ENCODE measurements at places on chromosomes 6 and 20.

DNA sequence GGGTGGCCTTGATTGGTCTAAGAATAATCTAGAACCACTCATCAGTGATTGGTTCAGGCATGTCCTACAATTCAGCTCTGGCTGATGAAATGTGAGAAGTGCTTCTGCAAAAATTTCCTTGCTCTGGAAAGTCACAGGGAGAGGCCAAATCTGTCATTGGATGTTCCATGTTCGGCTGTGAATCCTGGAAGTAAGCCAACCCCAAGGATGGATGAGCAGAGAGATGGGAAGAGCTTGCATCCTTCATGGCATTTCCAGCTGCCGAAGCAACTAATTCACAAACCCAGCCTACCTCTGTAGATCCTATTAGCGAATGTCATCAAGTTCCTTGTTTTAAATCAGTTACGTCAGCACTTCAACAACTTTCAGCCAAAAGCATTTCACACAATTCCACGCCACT is 187.2 kb upstream of the SOX4 start:
- no peak for DNase-seq

- no peak for DNase-seq
These were observed 507.8 kb upstream of the CITED2 start for GRCh38 chr6:139882234-139882633.

DNA sequence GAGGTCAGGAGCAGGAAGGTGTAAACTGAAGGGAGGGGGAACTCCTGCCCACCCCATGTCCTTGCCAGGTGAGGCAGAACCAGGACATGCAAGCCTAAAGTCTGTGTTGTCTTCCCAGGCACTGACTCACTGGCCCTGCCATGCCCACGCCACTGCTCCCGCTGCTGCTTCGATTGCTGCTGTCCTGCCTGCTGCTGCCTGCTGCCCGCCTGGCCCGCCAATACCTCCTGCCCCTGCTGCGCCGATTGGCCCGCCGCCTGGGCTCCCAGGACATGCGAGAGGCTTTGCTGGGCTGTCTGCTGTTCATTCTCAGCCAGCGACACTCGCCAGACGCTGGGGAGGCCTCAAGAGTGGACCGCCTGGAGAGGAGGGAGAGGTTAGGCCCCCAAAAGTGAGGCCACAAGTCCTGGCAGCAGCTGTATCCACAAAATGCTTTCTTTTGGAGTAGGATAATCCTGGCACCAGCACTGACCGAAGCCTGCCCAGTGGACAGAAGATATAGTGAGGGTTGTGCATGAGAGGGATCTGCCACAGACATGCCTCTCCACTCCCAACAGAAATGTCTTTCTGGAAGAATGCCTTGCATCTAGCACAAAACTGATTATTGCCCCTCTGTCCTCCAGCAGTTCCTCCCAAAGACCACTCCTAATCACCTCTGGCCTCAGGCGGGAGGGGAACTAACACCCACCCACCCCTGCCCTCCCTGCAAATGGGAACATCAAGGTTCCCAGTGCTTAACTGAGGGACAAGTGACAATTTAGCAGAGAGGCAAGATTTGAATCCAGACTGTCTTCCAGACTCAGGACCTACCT is 812 bp downstream of the MYMX start:
- no peak for DNase-seq

DNA sequence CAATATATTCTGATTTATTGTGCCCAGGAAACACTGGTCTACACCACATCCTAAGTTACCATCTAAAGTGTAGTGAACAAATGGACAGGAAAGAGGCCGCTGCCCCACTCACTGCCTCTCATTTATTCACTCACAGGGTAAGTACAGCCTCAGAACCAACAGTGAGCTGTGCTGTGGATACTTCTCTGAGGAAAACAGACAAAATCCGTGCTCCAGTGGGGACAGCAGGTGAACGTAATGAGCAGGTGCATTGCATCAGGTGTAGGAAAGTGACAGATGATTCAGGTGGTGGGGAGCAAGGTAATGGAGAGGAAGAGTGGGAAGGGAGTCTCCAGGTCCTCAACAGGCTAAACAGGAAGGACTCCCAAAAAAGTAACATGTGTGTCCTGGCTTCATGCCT is 8.4 kb upstream of the ULBP2 start:
- no peak for DNase-seq

- no peak for DNase-seq
These were observed 11.2 kb downstream of the SLC22A2 start for GRCh38 chr6:160247457-160247883.

GRCh38 chr6:103011605-103012004 is 1618.1 kb downstream of the GRIK2 start:
- DNase-seq: no peak

GRCh38 chr6:68559716-68560115 is 75.4 kb upstream of the ADGRB3 start:
- no peak for DNase-seq

DNA sequence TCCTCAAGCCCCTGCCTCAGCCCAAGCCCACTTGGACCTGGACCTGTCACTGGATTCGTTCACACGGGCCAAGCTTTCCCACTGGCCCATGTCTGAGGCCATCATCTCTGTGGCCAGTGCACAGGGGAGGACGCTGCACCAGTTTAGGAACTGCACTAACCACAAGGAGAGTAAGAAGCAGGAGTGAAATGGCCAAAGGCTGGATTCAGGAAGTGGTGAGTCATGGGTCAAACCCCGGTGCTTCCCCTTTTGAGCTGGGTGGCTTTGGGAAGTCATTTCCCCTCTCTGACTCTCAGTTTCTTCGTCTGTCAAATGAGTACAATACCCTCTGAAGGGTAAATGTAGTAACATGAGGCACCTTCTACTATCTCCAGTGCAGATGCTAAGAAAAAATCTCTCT is 87.9 kb downstream of the CD40 start:
- peak; percentile 15 for DNase-seq

- no peak for DNase-seq
These were observed 46.4 kb upstream of the DDR1 start for GRCh38 chr6:30837870-30838269.

DNA sequence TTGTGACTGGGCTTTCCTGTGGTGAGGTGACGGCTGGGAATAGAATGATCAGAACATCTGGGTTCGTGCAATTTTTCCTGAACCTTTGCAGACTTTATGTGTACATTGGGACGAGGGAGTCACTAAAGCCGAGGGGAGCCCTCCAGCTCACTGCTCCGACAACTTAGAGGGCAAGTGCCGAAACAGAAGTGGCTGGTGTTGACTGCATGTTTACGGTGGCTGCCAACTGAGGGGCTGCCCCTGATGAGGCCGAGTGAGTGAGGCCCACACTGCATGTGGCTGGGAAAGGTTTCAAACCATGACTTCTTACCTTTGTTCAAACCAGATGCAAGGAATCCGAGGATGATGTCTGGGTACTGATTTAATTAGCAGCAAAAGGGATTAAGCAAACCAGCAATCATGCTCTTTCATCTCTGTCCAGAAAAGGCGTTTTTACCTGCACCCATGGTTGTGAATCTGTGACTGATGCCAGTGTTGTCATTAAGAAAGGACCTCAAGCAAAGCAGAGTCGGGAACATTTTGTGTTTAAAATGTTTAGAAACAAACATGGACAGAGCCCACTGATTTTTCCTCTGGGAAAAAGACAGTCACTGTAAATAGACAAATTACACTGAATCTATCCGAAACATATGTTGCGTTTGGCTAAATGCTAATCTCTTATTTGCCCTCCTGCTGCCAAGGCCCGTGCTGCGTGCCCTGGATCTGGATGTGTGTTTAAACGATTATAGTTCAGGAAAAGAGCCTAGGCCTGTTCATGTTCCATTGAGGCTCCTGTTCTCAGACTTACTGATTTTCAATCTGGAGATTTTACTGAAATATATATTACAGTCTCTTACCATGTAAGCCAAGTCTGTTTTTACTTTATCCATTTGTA is 105.1 kb downstream of the UST start:
- no peak for DNase-seq

DNA sequence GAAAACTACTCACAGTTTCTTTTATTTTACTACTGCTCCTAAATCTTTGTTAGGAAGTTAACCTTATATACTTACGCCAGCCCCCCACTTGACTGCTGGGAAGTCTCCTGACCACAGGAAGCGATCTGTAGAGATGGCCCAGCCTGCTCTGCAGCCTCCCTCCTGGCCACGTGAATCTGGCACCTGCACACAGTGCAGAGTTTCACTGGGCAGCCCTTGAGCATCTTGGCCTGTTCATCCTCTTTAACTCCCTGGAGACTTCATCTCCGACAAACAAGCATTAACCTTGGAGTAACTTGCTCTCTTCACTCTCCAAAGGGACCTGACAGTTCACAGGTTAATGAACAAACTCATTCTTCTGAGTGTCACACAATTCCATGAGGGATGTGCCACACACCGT is 294.1 kb downstream of the BTBD9 start:
- no peak for DNase-seq

DNA sequence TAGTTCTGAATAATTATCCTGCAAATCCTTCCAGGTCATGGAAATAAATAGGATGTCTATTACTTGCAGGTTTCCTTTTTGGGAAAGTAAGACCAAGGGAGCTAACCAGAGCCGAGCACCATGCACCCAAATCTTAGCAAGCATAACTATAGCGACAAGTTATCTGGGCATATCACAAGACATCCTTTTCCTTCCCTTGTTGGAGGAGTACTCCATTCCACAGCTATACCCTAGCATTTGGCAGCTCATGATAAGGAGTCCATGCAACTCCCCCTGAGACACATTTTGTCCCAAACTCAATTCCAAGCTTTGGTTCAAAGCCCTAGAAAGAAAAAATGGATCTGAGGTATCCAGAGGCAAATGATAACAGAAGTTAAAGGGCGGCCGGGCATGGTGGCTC is 16.5 kb upstream of the ASCC3 start:
- no peak for DNase-seq

- DNase-seq: no peak
These were observed 118.4 kb upstream of the SLC2A12 start for GRCh38 chr6:134170844-134171243.

Data from CD4-positive, alpha-beta T cell treated with Interleukin-2 at 100 ng/mL for 4 hours (primary cell).